ENCODE measurements at places on chromosomes 1 and 21. TPM values are rescaled to one million over a fixed set of nuclear protein-coding genes. Genes with fewer than 3 reads are reported as not detected.

Gene PCBP3
- 4.8 TPM for total RNA-seq

Gene PGLYRP4
- not detected for total RNA-seq

DNA sequence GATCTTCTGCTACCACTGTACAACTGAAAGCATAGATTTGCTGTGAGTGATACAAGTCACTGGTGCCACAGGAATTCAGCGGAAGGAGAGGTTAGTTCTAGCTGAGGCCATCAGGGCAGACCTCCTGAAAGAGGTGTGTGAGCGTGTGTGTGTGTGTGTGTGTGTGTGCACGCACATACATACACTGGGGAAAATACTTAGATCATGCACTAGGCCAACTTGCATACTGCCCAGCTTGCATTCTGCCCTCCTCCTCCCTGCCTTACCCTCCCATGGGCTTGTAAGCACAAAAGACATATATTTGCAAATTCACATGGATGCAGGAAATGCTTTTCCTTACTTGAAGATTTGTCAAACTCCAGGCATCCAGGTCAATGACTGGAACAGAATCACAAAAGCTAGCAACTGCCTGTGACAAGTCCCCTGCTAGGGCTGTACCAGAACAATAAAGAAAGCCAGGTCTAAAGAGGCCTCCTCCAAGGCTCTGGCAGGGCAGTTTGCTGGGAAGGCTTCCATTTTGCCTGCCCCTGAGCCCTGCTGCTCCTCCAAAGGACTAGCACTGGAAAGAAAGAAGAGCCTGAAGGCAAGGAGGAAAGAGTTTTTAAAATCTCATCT lies 23.2 kb downstream of the PLEKHA6 start:
- no peaks in the 10 kb centered on the region for H3K27me3 ChIP-seq
- H3K4me1 ChIP-seq, result no peaks in the 10 kb centered on the region

GRCh38 chr1:228263636-228264035 lies 55.8 kb downstream of the OBSCN start:
- H3K36me3 ChIP-seq, result no peaks in the 10 kb centered on the region
- DNase-seq, result no peak
- no peaks in the 10 kb centered on the region for H3K27me3 ChIP-seq
- H3K4me1 ChIP-seq, result no peaks in the 10 kb centered on the region
- H3K4me3 ChIP-seq, result no peak overlapping the region

DNA sequence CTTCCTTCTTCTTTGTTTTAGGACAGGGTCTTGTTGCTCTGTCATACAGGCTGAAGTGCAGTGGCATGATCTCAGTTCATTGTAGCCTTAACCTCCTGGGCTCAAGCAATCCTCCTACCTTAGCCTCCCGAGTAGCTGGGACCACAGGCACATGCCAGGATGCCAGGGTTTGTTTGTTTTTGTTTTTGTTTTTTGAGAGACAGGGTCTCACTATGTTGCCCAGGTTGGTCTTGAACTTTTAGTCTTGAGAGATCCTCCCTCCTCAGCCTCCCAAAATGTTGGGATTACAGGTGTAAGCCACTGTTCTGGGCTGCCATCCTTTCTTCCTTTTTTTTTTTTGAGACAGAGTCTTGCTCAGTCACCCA lies 56.5 kb upstream of the SLC45A1 start:
- no peak for DNase-seq
- H3K27me3 ChIP-seq, result no peaks in the 10 kb centered on the region
- no peak overlapping the region for H3K27ac ChIP-seq
- peaks cover 5% of the 10 kb centered on the region for H3K4me1 ChIP-seq
- H3K4me3 ChIP-seq, result no peak overlapping the region

GRCh38 chr1:23449306-23449705 lies 24.8 kb upstream of the TCEA3 start:
- DNase-seq, result no peak
- H3K4me1 ChIP-seq, result no peaks in the 10 kb centered on the region
- H3K36me3 ChIP-seq, result no peaks in the 10 kb centered on the region

Measured in adrenal gland (tissue), 19 donors.